Body of pancreas (tissue), 4 donors: ENCODE measurements at places on chromosomes 12 and 14. TPM values are rescaled to one million over a fixed set of nuclear protein-coding genes. Genes with fewer than 3 reads are reported as not detected.

GRCh38 chr14:97262336-97262735 lies 465.2 kb downstream of the VRK1 start:
- no peak for DNase-seq

- DNase-seq: no peak
Measured at GRCh38 chr12:104130760-104131159, 7.2 kb downstream of the NFYB start.

- DNase-seq: no peak
Measured at GRCh38 chr12:113862590-113863454, 103.3 kb downstream of the RBM19 start.

DNA sequence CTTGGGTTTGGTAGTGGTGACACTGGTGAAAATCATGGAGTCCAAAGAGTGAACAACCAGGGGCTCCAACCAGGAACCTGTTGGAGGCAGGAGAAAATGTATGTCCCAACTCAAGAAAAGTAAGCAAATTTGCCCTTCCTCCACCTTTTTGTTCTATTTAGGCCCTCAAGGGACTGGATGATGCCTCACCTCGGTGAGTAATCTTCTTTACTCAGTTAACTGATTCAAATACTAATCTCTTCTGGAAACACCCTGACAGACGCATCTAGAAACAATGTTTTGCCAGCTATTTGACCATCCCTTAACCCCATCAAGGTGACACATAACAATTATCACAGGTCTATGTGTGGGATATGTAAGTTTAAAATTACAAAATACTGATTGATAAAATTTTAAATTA lies 272.4 kb upstream of the FOXG1 start:
- no peak for DNase-seq

SPX gene
- 18.5 TPM for total RNA-seq

GRCh38 chr12:56034586-56035332 lies 7.0 kb upstream of the RPS26 start:
- no peak for DNase-seq

GNB3 gene
- 0.52 TPM for total RNA-seq

DNA sequence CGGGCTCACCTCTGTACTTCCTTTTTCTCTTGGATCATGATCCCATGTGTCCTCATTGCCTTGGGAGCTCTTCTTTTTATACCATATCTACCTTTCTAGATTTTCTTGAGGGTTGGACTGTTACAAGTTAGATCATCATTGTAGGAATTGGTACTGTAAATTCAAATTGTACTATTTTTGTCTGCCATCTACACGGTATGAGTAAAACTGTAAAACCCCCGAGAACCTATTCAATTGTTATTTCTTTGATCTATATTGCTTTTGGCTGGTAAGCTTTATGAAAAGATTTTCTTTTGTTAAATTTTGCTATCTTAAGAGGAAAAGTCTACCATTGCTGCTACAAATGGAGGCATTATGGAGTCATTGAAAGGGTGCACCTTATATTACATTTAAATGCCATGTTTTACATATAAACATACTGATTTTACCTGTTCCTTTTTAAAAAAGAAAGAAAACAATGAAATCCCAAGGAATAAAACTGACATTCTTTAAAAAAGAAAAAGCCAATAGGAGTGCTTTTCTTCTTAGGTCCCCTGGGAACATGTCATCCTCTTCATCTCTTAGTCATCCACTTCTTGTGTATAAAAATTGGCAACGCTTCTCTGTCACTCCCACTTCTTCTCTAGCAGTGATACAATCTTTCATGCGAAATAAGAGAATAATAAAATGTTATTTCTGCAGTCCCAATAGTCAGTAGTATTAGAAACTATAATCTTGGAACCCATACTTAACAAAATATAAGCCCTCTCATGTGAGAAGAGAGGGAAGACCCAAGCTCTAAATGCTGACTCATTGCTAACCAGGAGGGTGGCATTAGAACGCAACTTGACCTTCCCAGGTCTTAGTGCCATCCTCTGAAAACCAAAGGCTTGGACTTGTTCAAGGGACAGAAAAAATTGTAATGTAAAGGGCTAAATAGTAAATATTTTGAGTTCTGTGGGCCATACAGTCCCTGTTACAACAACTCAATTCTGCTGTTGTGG lies 20.4 kb downstream of the RGS6 start:
- DNase-seq: no peak
